ENCODE measurements at places on chromosomes 7 and 10. TPM values are rescaled to one million over a fixed set of nuclear protein-coding genes. Genes with fewer than 3 reads are reported as not detected.

GRCh38 chr10:116625845-116626244 lies 5.1 kb downstream of the PNLIPRP2 start:
- no peaks in the 10 kb centered on the region for H3K4me1 ChIP-seq
- no peak overlapping the region for H3K27ac ChIP-seq
- no peak overlapping the region for H3K4me3 ChIP-seq
- DNase-seq, result no peak

Gene ODAD2
- total RNA-seq, result 1.3 TPM

Gene CCDC7
- 46.7 TPM for total RNA-seq

- no peak overlapping the region for H3K27ac ChIP-seq
- no peak overlapping the region for H3K4me3 ChIP-seq
- H3K27me3 ChIP-seq, result no peaks in the 10 kb centered on the region
- no peaks in the 10 kb centered on the region for H3K4me1 ChIP-seq
- H3K36me3 ChIP-seq, result peaks cover 11% of the 10 kb centered on the region
- no peak for DNase-seq
Observed at GRCh38 chr10:12165999-12166775, 29.5 kb downstream of the NUDT5 start.

- H3K27me3 ChIP-seq, result no peaks in the 10 kb centered on the region
- no peaks in the 10 kb centered on the region for H3K36me3 ChIP-seq
- no peak for DNase-seq
- no peaks in the 10 kb centered on the region for H3K4me1 ChIP-seq
- no peak overlapping the region for H3K4me3 ChIP-seq
- no peak overlapping the region for H3K27ac ChIP-seq
Observed at GRCh38 chr10:51542853-51543252, 156.5 kb downstream of the CSTF2T start.

Gene SH2D4B
- 0.52 TPM for total RNA-seq
